ENCODE measurements at places on chromosomes 13 and 19.

DNA sequence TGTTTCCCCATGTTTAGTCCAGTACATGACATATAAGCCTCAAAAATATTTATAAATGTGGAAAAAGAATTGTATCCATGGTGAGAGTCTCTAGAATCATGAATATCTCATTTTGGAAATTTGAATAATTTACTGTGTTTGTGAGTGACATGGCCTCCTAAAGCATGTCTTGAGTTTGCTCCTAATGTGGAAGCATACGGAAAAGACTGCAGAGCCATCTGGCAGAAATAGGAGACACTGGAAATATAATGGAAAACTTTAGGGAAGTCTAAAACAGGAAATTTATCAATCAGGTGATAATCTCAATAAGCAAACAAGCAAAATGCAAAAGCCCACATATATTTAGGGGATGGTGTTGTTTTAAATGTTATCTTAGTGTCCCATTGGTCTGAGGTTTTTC lies 465.0 kb downstream of the TDRD3 start:
- DNase-seq = no peak

DNA sequence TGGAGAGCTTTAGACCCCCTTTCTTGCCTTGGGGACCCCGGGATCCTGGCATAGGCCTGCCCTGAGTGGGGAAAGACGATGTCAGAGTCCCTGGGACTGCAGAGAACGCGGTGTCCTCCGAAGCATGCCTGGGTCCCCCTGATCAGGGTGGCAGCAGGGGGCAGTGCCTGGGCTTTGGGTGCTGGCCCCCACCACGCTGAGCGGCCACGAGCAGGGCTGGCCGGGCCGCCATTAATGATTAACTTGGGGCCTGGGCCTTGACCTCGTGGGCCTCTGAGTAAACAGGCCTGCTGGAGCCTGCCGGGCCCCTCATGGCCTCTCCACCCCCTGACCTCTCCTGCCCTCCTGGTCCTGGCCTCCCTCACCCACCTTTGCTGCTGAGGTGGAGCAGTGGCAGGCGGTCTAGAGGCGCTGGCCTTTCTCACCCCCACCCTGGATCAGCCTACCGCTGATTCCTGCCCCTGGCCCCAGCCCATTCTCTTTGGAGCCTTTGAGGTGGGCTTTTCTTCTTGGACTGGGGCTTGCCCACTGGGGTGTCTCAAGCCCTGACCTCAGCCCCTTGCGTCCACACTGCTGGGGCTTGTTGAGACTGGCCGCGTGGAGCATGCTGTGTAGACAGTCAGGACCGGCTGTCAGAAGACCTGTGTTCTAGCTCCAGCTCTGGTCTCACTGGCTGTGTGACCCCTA lies 26.3 kb downstream of the CEBPA start:
- no peak for DNase-seq

- no peak for DNase-seq
Observed at GRCh38 chr19:28519218-28519779, 693.7 kb downstream of the UQCRFS1 start.

- DNase-seq = no peak
Observed at GRCh38 chr19:35628264-35628564, 622 bp upstream of the RBM42 start.

- DNase-seq = no peak
Observed at GRCh38 chr13:39253774-39254173, 215.5 kb downstream of the NHLRC3 start.

DNA sequence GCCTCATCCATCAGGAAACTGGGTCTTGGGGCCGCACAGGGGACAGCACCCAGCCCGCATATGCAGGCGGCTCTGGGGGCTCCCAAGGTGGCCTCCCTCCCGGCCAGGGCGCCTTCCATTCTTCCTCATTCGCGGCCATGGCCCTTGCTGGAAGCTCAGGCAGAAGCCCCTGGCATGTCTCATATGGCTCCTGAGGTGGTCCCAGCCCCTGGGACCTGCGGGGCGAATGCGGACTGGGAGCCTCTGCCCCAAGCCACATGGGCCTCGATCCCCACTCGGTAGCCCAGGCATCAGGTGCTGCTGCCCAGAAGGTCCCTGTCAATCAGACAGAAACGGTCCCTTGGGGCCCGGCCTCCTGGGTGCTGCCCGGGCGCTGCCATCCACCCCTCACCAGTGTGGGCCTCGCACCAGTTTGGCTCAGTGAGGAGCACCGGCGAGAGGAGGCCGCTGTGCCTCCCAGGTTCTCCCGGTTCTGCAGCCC lies 301.6 kb downstream of the TEX29 start:
- DNase-seq = no peak

DNA sequence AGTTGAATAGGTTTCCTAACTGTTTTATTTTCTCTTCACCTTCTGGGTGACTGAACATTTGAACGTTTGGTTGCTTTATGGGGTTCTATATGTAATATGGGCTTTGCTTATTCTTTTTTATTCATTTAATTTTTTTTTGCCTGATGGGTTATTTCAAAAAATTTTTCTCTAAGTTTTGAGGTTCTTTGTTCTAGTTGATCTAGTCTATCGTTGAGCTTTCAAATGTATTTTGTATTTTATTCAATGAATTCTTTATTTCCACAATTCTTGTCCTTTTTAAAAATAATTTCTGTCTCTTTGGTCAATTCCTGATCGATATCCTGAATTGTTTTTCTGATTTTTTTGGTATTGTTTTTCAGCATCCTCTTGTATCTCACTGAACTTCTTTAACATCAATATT lies 239.5 kb upstream of the PCDH9 start:
- DNase-seq = no peak

DNA sequence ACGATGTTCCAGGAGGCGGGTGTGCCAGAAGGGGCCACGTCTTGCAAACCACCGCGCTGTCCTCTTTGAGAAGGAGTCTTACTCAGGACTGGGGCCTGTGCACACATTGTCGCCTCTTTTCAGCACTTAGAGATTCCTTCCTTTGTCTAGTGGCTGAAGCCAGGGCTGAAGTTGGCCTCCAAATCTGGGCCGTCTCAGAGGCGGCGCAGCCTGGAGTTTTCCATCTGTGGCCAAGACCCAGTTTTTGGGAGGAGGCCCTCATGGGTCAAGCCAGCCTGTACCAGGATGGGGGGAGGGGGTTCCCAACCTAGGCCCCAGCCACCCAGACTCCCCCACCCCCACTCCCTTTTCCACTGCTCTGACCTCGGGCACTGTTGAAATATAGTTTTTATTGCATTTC lies 11.8 kb downstream of the ANO8 start:
- no peak for DNase-seq

GRCh38 chr13:98978280-98978679 lies 416 bp upstream of the DOCK9 start:
- DNase-seq = no peak

GRCh38 chr13:43920965-43921674 lies 41.4 kb downstream of the LACC1 start:
- no peak for DNase-seq

DNA sequence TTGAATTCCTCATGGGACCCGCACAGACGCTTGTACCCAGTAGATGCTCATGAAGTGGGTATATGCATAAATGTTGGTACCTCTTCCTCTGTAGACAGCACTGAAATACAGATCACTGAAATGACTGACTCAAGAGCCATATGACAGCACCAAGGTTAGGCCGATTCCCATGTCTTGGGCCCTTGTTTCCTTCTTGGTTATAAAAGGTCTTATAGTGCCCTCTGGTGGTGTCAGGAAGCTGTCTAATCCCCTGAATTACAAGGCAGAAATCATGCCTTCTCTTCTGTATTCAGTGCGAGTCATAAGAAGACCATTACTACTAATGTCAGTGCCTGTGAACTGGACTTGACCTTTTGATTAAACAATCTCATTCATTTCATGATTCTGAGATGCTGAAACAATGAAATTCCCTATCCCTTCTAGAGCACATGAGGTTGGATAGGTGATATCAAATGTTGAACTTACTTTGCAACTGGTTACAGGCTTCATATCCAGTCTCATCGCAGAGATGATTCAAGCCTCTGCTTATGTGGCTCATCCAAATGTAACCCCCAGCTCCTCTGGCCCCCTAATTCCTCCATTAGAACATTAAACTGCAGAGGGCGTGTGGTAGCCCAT lies 59.7 kb downstream of the SPATA13 start:
- no peak for DNase-seq

DNA sequence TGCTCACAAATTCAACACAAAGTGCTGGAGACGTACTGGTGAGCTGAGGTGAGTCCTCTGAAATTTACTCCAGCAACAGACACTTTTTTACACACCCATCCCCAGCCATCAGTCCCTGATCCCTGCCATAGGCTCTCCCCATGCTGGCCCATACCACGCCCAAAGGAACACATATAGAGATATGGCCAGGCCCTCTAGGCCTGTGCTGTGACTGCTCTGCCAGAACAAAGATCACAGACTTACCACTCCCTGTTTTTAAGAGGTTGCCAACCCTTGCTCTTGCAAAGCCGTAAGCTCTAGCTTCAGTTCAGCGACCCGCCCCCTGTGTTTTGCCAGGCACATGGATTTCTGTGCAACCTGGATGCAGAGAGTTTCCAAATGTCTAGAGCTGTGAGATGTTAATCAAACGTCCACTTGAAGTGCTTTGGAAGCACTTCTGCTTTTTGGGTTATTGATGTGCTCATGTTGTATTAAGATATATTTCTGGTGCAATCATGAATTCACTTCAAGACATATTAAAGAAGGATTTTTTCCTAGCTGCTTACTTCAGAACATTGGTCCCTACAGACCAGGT lies 59.7 kb downstream of the DLEU7 start:
- no peak for DNase-seq

GRCh38 chr19:31436121-31436776 lies 87.0 kb upstream of the TSHZ3 start:
- no peak for DNase-seq

GRCh38 chr19:31260171-31260933 lies 88.9 kb downstream of the TSHZ3 start:
- no peak for DNase-seq

DNA sequence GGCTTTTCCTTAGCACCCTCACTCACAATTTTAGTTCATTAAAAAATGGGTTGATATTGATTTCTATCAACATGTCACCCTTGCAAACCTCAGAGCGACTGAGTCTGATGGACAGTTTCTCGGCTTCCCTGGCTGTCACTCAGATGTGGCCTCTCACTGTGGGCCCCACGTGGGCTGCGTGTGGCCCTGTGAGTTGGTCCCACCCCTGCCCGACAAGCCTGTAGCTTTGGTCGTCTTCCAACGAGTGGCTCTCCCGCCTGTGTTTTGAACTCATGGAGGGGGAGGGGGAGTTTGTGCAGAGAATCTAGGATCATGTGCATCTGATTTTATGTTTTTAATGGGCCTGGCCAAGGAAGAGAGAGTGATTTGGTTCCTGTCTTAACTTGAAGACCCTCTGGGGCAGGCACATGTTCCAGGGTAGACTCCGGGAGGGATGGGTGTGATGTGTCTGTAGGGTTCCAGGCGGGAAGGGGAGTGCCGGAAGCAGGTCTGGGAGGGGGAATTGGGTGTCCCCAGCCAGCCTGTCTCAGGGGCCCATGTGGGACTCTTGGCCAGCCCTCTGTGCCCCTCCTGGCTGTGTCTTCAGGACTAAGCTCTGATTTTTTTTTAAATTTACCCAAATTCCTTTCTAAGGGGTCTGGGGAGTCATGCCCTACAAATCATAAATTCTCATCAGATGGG lies 18.9 kb downstream of the ATP11A start:
- DNase-seq = no peak

GRCh38 chr19:35901854-35902661 lies at the start of gene HCST:
TSS of gene HCST (plus strand) at chr19:35902529. CDS start at chr19:35902594, 65 bp downstream.
- no peak for DNase-seq

- no peak for DNase-seq
Observed at GRCh38 chr13:96274046-96274445, 184.1 kb downstream of the HS6ST3 start.

Measured in omental fat pad (tissue), 4 donors.